ENCODE measurements at places on chromosomes 7 and 10.

- no peaks in the 10 kb centered on the region for H3K4me1 ChIP-seq
- no peaks in the 10 kb centered on the region for H3K36me3 ChIP-seq
- H3K27me3 ChIP-seq = no peaks in the 10 kb centered on the region
- no peak for ATAC-seq
- no peak overlapping the region for H3K27ac ChIP-seq
- H3K4me3 ChIP-seq = no peak overlapping the region
Observed at GRCh38 chr7:5322621-5323410, 40.1 kb downstream of the SLC29A4 start.

DNA sequence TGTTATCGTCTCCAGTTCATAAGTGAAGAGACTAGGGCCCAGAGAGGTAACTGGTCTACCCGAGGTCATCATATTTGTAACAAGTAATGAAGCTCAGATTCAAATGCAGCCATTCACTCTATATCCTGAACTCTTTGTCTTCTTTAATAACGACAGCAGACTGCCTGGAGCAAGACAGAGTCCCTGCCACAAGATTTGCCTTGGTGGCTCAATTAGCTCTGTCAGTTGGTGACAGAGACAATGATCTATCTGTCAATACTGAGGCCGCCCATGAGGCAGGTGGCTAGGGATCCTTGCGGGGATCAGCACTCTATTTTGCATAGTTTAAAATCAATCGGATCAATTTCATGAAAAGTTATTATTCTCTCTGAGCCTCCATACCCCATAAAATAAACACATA is 43.9 kb downstream of the SH3PXD2A start:
- no peak overlapping the region for H3K4me3 ChIP-seq
- no peak for ATAC-seq
- no peaks in the 10 kb centered on the region for H3K36me3 ChIP-seq
- H3K27me3 ChIP-seq = no peaks in the 10 kb centered on the region
- no peak overlapping the region for H3K27ac ChIP-seq

DNA sequence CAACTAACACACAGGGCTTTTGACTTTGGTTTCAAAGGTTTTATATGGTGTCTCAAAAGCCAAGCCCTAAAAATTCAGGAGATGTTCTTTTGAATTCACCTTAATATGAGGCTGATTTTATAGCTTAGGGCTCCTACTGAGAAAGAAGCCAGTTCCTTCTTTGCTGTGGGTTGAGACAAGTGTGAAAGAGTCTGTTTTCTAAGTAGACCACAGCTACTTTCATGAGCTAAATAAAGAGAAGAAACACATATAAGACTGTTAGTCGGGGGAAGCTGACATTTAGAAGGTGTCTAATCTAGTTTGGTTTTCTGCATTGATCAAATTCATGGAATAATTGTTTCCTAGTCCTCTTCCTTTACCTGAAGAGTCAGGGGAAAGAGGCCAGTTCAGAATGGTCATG is 332.1 kb upstream of the CELF2 start:
- no peaks in the 10 kb centered on the region for H3K4me1 ChIP-seq
- H3K4me3 ChIP-seq = no peak overlapping the region
- no peaks in the 10 kb centered on the region for H3K36me3 ChIP-seq
- ATAC-seq = no peak

DNA sequence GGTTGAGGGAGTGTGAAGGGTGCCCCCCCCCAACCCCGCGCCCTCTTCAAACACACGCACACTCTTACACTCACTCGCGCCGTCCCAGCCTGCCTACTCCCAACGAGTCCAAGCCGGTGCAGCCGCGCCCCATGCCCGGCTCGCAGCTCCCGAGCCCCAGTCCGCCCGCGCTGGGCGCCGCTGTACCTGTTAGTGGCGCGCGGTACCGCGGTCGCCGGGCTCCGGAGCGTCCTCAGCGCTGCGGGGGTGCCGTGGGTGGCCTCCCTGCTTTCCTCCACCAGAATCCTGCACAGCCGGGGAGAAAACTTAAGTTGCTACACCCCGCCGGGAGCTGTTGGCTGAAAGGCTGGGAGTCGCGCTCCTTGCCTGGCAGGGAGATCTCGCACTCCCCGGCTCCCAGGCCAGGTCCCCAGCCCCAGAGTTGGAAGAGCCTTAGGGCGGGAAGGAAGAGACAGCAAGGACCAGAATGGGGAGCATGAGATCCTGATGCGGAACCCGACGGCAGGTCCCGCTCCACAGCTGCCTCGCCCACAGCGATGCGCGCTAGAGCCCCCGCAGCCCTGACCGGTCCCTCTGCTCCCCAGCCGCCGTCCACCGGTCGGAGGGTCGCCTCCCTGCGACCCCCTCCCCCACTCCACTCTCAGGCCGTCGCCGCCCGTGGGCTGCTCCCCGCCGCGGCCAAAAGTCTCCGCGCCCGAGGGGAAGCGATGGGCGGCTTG is 863 bp downstream of the ST8SIA6 start:
- peaks cover 5% of the 10 kb centered on the region for H3K36me3 ChIP-seq
- ATAC-seq = peak; percentile 60
- peaks cover 5% of the 10 kb centered on the region for H3K4me1 ChIP-seq
- H3K4me3 ChIP-seq = peak overlapping the region; percentile 1
- H3K27ac ChIP-seq = peak overlapping the region; percentile 45

GRCh38 chr7:90824386-90825307 is 228.5 kb downstream of the CDK14 start:
- no peak overlapping the region for H3K27ac ChIP-seq
- no peak overlapping the region for H3K4me3 ChIP-seq
- ATAC-seq = no peak
- H3K4me1 ChIP-seq = peaks cover 4% of the 10 kb centered on the region
- H3K27me3 ChIP-seq = no peaks in the 10 kb centered on the region
- H3K36me3 ChIP-seq = no peaks in the 10 kb centered on the region

DNA sequence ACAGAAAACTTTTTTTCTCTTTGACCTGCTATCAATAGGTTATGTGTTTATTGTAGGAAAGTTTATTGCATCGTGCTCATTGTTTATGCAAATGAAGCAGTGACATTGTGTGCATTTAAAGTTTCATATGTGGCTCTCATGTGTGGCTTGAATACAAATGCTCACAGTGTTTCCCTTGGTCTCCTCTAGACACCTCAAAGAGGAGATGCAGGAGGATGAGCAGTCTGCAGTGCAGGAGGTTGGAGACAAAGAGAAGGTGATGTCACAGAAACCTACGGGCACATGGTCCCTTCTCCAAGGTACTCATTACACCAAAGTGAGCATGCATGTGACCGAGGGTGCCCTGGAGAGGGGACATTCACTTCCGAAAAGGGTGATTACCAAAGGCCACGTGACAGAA is 430.2 kb downstream of the INHBA start:
- ATAC-seq = no peak
- no peak overlapping the region for H3K4me3 ChIP-seq
- no peaks in the 10 kb centered on the region for H3K36me3 ChIP-seq
- H3K27ac ChIP-seq = no peak overlapping the region

DNA sequence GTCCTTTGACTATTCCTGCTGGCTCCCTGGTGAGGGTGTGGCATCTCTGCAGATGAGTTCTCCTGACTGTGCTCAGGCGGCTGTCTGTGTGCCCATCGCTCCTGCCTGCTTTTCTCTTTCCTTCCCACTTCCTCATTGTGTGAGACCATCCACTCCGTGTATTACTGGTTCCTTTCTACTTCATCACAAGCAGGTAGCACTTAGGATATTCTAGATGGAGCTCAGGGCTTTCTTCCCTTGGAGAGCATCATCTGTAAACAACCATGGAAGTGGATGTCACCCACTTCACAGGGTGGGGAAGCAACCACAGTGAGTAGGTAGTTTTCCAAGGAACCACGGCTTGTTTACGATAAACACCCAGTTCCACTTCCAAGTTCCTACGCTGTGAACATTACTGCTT is 15.7 kb downstream of the DNAJB6 start:
- no peaks in the 10 kb centered on the region for H3K27me3 ChIP-seq
- no peak overlapping the region for H3K4me3 ChIP-seq
- H3K4me1 ChIP-seq = peaks cover 33% of the 10 kb centered on the region
- no peak for ATAC-seq
- H3K36me3 ChIP-seq = no peaks in the 10 kb centered on the region
- H3K27ac ChIP-seq = no peak overlapping the region

DNA sequence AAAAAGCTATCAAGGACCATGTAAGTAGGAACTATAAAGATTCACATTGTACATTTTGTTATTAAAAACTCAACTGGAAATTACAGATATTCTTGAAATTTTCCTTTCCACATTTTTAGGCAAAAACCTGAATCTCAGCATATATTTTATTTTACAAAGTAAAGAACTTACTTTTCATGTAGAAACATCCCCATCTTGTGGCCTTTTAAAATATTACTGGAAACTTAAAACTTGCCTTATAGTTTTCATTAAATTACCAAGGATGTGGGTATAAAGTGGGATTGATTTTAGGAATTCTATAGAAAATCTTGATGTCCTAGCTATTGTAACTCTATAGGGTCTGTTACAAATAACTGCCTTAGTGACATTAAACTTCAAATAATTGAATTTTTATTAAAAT is 10.6 kb downstream of the DBF4 start:
- no peak overlapping the region for H3K27ac ChIP-seq
- H3K27me3 ChIP-seq = no peaks in the 10 kb centered on the region

GRCh38 chr10:95716466-95716865 is 22.7 kb upstream of the TCTN3 start:
- no peaks in the 10 kb centered on the region for H3K36me3 ChIP-seq
- no peak for ATAC-seq
- H3K4me3 ChIP-seq = no peak overlapping the region

- H3K27ac ChIP-seq = no peak overlapping the region
- no peak for ATAC-seq
- H3K36me3 ChIP-seq = no peaks in the 10 kb centered on the region
- no peaks in the 10 kb centered on the region for H3K27me3 ChIP-seq
- H3K4me3 ChIP-seq = no peak overlapping the region
- no peaks in the 10 kb centered on the region for H3K4me1 ChIP-seq
Observed at GRCh38 chr10:12470719-12471118, 121.4 kb downstream of the CAMK1D start.

DNA sequence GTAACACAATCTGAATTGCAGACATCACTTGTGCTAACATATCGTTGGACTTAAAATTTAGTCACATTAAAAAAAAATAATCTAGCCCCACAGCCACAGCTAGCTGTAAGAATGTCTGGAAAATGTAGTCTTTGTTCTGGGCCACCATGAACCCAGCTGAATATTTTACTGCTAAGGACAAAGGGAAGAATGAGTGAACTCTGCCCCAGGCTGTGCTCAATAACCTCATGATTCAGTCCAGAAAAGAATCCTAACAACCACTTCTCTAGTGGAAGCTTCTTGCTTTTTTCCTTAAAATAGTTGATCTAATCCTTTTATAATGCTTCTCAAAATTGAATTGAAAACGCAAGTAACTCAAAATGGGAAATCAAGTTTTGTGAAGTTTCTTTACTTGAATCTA is 25.6 kb upstream of the SOSTDC1 start:
- no peaks in the 10 kb centered on the region for H3K27me3 ChIP-seq
- H3K27ac ChIP-seq = no peak overlapping the region
- no peak for ATAC-seq
- H3K4me1 ChIP-seq = no peaks in the 10 kb centered on the region

DNA sequence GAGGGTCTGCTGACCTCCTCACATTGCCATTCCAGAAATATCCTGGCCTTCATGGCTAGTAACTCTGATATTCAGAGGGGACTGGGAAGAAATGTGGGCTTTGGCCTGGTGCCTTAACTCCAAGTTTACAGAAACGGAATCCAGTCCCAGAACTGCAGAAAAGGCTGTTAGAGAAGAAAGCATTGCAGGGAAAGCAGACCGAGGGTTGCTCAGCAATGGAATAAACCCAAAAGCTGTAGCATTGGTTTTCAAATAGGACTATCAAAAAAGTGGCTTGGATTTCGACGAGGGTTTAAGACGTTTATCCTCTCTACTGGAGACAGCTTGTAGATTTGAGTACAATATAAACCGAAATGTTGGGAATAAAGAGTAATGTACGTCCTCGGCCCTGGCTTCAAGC is 425.8 kb upstream of the FOXK1 start:
- ATAC-seq = no peak
- H3K4me3 ChIP-seq = no peak overlapping the region
- H3K36me3 ChIP-seq = no peaks in the 10 kb centered on the region
- peak overlapping the region; percentile 24 for H3K27ac ChIP-seq

- no peaks in the 10 kb centered on the region for H3K36me3 ChIP-seq
- H3K4me1 ChIP-seq = no peaks in the 10 kb centered on the region
- H3K27ac ChIP-seq = no peak overlapping the region
- peaks cover 8% of the 10 kb centered on the region for H3K27me3 ChIP-seq
- H3K4me3 ChIP-seq = no peak overlapping the region
Observed at GRCh38 chr10:21076381-21076780, 179.3 kb upstream of the NEBL start.

GRCh38 chr10:48993627-48994026 is 54.0 kb upstream of the LRRC18 start:
- ATAC-seq = no peak
- no peaks in the 10 kb centered on the region for H3K27me3 ChIP-seq
- no peak overlapping the region for H3K27ac ChIP-seq

GRCh38 chr7:45454771-45455170 is 119.4 kb upstream of the ADCY1 start:
- H3K27me3 ChIP-seq = peaks cover 19% of the 10 kb centered on the region
- no peak for ATAC-seq
- no peak overlapping the region for H3K27ac ChIP-seq
- no peaks in the 10 kb centered on the region for H3K4me1 ChIP-seq

- H3K4me3 ChIP-seq = no peak overlapping the region
- H3K4me1 ChIP-seq = no peaks in the 10 kb centered on the region
- no peak overlapping the region for H3K27ac ChIP-seq
Observed at GRCh38 chr7:93150200-93150835, 2.1 kb upstream of the SAMD9L start.

DNA sequence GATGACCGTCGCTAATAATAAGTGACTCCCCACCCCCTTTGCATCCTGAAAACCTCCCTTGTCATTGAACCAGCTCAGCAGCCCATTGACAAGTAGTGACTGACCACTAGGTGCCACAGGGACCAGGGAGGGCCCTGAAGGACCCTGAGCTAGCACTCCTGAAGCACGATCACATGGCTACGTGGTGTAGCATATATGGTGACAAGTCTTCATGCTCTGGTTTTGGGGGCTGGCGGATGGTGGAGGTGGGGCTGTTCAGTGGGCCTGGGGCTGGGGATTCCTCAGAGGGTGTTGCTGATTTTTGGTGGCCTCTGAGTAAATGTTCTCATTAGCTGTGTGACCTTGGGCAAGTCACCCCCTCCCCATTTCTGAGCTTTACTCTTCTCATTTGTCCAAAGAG is 4.7 kb downstream of the ADAMTS14 start:
- no peak for ATAC-seq
- no peak overlapping the region for H3K4me3 ChIP-seq
- no peak overlapping the region for H3K27ac ChIP-seq
- H3K27me3 ChIP-seq = peaks cover 52% of the 10 kb centered on the region
- no peaks in the 10 kb centered on the region for H3K36me3 ChIP-seq
- H3K4me1 ChIP-seq = peaks cover 20% of the 10 kb centered on the region
